ENCODE measurements at places on chromosomes 11 and 22.

DNA sequence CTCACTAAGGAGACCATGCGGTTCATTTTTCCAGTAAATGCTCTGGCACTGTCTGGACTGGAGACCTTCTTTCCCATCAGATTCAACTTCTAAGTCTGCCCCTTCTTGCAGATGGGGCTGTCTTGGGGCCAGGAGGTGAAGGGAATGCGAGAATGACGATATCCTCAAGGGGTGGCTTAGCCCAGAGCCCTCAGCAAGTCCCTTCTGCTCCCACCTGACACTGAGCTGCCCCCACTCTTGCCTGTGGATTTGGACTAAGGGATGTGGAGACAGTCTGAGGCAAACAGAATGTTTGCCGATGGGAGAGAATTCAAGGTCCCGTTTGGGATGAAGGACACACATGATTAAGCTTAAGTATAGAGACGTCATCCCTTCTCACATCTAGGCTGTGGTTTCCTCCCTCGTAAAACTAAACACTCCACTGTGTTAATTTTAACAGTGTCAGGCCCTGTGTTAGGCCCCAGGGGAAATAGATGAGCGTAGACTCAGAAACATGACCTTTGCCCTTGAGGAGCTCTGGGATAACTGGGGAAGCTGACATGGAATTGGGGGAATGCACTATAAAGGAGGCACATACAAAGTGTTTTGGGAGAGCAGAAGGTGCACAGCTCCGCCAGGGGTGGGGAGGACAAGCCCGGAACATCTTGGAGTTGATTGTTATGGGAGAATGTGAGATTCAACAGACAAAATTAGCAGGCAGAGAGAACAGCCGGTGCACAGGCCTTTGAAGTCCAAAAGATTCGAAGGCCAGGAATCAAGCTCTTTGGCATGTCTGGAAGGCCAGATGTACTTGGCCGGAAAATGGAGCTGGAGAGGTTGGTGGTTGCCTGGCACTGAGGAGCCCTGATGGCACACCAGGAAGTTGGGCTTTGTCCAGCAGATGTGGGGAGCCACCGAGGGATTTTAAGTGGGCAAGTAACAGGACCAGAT lies 71.6 kb downstream of the ST3GAL4 start:
- no peak for DNase-seq

DNA sequence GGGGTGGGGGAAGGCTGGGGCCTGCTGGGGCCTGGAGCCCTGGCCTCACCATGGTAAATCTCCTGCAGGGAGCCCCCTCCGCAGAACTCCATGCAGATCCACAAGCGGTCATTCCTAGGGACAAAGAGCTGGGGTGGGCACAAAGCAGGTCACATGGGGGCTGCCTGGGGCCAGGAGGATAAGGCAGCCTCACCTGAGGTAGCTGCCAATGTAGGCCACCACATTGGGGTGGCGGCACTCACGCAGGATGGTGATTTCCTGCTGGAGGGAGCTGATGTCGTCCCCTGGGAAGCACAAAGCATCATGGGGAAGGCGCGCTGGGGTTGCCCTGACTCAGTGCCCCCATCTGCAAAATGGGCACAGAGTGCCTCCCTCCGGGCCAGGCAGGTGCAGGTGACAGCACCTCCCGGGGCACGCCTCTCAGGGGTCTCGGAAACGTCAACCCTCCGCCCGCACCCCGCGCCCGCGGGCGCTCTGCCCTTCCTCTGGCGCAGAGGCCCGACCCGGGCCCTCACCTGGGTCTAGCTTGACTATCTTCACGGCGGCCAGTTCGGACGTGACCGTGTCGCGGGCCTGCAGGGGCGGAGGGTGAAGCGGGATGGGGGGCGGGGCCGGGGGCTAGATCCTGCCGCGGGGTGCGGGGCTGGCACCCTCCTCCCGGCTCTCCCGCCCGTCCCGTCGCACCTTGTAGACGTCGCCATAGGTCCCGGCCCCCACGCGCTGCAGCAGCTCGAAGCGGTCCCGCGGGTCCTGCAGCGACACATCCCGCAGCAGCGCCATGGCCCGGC lies 450 bp downstream of the MAP4K2 start:
- peak; percentile 36 for DNase-seq

DNA sequence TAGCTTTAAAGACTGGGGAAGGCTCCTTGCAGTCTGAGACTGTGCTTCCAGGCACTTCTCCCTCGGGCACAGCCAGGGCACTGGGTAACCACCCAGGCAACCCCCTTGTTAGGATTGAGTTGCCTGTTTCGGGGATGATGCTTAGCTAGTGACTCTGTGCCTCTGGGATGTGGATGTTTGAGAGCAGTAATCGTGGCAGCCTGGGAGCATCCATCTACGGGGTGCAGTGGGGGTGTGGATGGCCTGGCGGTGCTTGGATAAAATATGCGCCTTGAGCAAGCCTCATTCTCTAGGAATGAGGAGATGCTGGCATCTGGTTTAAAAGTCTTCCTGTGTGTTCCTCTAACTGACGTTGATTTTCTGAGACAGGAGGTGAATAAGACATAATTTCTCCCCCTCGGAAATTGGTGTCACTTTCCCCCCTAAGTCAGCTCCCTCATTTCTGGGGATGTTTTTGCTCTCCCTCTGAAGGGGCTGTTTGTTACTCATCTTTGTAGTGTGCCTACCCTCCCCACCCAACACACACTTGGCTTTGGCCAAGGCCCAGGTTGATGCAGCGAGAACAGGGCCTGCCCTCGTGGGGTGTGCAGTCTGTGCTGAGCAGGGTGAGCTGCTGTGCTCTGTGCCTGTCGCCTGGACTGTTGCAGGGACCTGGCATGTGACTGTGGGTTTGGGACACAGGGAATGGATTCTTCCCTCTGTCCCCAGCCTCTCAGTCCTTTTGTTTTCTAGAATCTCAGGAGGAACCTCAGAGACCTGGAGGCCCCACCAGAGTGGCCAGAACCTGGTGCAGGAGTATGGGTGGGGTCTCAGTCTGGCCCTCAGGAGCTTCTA lies 2.0 kb downstream of the GNAZ start:
- no peak for DNase-seq

DNA sequence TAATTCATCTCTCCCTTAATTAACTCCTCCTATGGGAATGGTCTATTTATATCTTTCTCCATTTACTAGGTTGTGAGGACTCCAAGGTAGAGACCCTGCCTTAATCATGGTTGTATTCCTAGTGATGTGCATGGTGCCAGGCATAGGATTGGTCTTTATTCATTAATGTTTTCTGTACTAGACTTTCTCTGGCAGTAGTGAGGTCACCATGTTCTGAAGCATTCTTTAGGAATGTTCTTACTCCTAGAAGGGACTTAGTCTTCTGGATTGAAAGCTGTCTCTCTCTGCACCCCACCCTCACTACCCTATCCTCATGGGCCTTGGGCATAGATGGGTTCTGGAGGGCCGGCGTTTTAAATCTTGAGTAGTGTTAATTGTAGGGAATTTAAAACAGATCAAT lies 10.6 kb upstream of the INSC start:
- DNase-seq = no peak

DNA sequence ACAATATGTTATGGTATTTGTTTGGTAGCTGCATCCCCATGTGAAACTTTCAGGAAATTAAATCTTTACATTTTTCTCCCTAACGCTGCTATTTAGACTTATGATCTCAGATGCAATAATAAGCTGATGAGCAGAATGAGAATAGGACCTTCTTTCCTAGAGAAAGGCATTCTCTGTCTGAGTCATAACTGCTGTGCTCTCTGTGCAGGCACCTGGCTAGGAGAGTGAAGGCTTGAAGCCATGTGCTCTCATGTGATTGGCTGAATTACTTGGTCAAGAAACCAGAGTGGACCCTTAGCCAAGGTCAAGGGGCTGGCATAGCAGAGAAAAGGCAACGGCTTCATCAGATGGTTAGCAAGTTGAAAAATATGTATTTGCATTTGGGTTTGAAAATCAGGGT lies 185.0 kb downstream of the ADAMTS15 start:
- DNase-seq = no peak

- DNase-seq = peak; percentile 21
Observed at GRCh38 chr11:62004473-62004872, 37.0 kb upstream of the FTH1 start.

- DNase-seq = no peak
Observed at GRCh38 chr11:106986261-106986660, 32.0 kb downstream of the GUCY1A2 start.

DNA sequence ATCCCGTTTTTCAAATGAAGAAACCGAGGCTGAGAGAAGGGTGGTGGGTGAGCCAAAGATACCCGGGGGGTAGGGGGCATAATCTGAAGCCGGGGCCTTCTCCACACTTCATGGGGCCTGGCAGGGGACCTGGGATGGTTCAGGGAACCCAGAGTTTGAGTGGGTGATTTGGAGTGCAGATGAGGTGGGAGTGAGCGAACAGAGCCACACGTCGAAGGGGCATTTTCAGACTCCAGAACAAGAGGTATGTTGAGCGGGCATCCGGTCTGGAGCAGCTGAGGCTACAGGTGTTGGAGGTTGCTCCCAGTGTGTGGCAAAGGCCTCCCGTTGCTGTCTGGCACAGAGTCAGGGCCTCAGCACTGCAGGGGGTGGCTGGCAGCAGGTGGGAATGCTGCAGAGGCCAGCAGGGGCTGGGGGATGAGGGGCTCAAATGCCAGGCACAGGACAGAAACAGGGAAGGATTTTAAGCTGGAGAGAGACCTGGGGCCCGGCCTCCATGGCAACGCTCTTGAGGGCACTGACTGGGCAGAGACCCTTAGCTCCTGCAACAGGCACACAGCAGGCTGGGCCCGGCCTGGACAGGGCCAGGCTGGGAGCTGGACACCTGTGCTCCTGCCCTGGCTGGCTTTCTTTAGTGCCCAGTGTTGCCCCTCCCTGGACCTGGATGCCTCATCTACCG lies 46.2 kb downstream of the WNT11 start:
- peak; percentile 26 for DNase-seq

DNA sequence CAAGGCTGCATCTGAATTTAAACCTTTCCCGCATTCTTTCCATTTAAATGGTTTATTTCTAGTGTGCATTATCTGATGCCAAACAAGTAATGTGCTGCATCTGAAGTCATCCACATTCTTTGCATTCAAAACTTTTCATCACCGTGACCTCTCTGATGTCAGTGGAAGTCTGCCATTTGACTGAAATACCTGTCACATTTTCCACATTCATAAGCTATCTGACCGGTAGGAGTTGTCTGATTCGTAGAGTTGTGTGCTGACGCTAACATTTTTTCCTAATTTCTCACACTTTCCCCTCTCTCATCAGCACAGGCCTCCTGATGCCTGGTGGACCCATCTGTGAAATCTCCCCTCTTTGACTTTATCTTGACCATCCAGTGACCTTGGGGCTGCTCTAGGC lies 79.9 kb upstream of the BARX2 start:
- no peak for DNase-seq

DNA sequence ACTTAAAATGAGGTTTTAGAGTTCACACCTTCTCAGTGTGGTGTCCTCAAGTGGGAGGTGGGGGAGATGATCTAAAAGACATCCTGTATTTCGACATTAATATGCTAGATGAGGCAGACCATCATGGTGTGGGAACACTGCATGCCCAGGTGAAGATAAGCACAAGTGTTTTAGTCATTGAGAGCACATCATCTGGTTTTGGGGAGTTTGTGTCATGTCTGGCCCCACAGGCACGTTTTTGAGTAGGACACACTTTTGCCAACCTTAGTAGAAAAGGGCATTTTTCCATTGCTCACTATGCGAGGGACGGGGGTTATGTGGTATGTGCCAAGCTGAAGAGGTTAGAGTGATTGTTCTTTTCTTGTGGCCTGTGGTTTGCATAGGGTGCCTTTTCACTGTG lies 189.3 kb downstream of the DBX1 start:
- no peak for DNase-seq

GRCh38 chr11:72231396-72232259 lies 7.1 kb downstream of the INPPL1 start:
- DNase-seq = no peak

DNA sequence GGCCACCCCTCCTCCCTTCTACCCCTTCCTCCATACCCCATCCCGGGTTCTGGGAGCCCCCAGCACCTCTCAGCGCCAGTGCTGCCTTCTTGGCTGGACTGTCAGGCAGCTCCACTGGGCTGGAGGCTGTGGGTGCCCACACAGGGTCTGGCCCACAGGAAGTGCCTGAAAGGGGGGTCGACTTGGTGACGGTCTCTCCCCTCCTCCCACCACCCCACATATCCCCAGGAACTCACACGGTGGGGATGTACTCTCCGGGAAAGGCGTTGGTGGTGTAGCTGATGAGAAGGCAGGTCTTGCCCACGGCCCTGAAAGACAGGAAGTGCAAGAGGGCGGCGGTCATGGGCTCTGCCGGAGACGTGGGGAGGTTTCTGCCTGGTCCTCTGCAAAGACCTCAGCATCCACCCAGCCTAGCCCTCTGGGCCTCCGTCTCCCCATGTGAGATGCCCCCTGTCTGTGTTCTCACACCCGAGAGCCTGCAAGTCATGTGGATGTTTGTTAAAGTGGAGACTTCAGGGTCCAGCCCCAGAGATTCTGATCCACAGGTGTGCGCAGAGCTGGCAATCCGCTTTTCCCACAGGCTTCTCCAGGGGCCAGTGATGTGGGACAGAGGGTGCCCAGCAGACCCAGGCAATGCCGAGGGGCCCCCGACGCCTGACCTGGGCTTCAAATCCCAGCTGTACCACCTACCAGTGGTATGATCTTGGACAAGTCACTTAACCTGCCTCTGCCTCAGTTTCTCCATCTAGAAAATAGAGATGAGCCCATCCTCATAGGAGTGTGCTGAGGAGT lies 2.5 kb downstream of the RAC2 start:
- peak; percentile 62 for DNase-seq

GRCh38 chr22:45254388-45254787 lies 13.7 kb upstream of the KIAA0930 start:
- no peak for DNase-seq

GRCh38 chr11:75642402-75643113 lies 26.3 kb downstream of the MAP6 start:
- no peak for DNase-seq

GRCh38 chr11:109029927-109030326 lies 365.1 kb downstream of the DDX10 start:
- DNase-seq = no peak

DNA sequence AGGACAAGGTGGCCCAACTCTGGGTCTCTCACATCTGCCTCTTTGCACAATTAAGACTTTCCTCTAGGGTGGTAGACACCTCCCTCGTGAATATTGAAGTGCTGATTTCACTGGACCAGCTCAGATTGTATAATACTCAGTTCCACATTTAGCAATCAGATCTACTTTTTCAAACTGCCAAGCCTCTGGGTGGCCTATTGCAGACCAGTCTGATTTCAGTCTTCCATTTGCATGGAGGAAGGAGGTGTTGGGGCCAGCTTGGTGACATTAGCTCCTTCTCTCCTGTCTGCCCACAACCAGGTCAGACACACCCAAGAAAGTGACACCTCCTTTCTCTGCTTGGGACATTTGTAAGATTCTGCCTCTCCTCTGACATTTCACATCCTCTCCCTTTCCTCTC lies 78.2 kb downstream of the PPFIBP2 start:
- DNase-seq = no peak

DNA sequence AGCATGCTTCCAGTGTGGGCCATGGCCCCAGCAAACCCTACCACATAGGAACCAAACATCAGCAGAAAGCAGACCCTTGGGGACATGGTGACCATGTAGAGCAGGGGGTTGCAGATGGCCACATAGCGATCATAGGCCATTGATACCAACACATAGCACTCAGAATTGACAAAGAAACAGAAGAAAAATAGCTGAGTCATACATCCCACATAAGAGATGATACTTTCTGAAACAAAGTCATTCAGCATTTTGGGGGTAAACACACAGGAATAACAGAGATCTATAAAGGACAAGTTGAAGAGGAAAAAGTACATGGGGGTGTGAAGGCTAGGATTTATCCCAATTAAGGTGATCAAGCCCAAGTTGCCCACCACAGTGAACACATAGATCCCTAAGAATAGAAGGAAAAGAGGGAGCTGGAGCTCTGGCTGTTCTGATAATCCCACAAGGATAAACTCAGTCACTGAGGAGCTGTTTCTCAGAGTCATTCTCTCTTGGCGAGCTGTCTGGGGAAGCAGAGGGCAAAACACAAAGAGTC lies at the start of gene OR8B4:
Gene OR8B4 (minus strand): TSS at position 488 of the 538 bp plus-strand sequence. CDS start 0 bp downstream, at position 488.
- no peak for DNase-seq

All from activated naive CD4-positive, alpha-beta T cell treated with anti-CD3 and anti-CD28 coated beads, Interleukin-2, amount 50 U/mL, for 72 hours (primary cell).